ENCODE measurements at places on chromosomes 7 and 10.

DNA sequence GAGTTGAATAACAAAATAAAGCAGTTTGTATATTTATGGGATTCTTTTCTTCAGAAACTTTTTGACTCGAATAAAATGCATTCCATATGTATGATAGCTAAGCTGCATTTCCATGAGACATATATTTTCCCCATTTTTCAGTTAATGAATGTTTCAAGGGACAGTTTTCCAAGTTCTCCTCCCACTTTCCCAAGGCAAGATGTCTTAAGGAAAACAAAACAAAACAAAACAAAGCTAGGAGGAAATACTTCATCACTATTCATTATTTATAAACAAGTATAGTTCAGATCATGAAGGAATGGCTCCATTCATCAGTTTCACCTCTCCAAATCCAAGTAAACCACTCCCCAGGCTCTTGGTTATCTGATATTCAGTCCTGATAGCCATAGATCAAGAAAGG lies 261.0 kb downstream of the WDR11 start:
- DNase-seq, result no peak

GRCh38 chr10:49620286-49620810 lies 6.5 kb downstream of the CHAT start:
- no peak for DNase-seq

DNA sequence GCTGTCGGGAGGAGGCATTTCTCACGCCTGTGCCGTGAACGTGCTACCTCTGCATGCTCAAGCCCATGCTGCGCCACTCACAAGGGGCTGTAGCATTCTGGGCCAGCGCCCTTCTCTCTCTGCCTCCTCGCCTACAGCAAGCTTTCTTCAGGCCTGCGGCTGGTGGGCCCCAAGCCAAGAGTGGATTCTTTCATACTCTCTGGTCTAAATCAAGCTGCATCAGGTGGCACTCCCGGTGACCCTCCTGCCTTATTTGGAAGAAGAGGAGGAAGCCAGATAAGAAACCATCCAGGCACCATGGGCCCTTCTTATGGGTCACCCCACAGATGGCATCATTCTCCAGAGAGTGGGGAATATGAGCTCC lies 86.7 kb upstream of the DUSP5 start:
- peak; percentile 75 for DNase-seq

GRCh38 chr7:91683823-91684222 lies 196.7 kb downstream of the MTERF1 start:
- DNase-seq, result no peak

- no peak for DNase-seq
Measured at GRCh38 chr7:152709287-152710152, 33.6 kb upstream of the XRCC2 start.

DNA sequence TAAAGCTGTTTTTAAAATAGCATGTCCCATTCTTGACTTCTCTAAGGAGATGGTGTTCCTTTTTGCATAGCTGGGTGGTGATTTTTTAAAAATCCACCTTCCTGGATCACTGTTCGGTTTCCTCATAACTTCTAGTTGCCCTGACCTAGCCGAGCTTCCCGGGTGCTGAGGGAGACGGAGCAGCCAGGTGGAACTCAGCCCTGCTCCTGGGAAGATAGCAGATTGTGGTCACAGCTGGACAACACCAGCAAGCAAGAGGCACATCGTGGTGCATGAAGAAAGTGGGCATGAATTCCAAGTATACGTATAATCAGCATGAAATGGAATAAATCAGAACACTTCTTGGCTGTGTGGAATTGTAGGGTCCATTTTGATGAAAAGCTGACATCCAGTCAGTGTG lies 73.5 kb upstream of the RSU1 start:
- DNase-seq, result no peak

- DNase-seq, result no peak
Measured at GRCh38 chr7:57363321-57363720, 86.7 kb upstream of the ZNF716 start.
